Activated CD8-positive, alpha-beta memory T cell treated with anti-CD3 and anti-CD28 coated beads, Interleukin-2, amount 50 U/mL, for 4 hours (primary cell): ENCODE measurements at places on chromosomes 3 and 15.

DNA sequence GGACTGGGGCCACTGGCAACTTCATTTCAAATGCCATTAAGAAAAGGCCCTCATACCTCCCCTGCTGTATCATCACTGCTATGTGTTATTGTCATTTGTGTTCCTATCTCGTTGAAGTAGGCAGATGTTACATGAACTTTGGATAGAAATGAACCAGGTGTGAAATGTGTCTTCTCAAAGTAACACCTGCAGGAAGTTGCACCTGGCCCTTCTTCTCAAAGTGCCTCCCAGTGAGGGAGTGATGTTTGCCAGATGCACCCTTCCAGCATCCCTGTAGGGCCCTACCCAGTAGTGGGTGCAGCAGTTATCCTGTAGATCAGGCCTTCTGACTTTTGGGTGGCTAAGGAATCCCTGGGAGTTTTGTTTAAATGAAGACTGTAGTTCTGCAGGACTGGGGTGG is 197.7 kb upstream of the CTNNB1 start:
- no peak for DNase-seq

DNA sequence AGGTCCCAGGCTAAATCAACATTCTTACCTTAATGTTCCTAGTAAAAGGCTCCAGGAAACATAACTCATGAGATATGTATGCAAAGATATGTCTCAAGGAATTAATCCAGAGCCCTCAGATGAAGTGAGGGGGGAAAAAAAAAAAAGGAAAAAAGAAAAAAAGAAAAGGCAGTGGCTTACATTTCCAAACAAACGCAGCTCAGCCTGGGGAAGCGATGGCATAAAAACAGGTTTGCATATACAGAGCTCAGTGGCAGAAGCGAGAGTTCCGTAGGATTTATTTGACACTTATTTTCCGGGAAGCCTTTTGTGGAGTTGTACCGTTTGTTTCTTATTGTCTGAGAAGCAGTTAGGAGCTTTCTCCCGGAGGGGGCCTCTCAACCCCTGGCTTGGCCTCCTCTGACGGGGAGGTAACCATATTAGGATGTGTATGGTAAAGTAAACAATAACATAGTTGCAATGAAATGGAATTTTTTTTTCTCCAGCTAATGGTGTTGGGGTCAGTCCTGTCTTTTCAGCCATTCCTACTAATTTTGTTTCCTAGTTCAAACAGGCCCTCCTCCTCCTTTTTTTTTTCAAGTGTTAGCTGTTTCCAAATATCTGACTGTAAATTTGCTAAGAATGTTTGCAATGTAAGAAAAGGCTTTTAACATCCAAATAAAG is 338.6 kb downstream of the FOXP1 start:
- DNase-seq = no peak

GRCh38 chr15:39756806-39757522 is 25.7 kb downstream of the FSIP1 start:
- no peak for DNase-seq

DNA sequence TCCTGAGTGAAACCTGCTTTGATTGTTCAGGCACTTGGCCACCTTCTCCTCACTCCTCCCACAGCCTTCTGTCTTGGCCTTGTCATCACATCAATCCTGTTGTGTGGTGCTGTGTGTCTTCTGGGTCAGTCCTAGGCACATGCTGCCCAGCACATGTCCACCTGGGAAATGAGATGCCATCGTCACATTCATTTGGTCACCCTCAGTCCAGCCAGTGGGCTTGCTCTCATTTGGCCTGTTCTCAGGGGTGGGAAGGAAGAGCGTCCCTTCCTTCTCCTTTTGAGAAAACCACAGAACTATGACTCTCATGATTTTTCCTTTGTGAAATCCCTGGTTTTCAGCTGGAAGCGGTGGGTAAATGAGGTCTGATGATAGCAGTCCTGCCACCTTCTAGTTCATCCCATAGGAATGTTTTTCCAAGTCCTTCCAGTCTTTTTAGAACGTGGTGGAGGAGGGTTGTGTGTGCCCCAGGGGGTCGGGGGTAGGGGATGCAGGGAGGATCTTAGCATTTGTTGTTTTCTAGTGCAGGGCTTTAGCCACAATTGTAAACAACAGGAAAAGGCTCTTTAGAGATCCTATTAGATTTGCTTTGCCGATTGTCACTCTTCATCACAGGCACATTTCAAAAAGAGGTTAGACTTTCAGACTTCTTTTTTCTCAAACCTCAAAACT is 8.4 kb upstream of the PLA1A start:
- DNase-seq = no peak

DNA sequence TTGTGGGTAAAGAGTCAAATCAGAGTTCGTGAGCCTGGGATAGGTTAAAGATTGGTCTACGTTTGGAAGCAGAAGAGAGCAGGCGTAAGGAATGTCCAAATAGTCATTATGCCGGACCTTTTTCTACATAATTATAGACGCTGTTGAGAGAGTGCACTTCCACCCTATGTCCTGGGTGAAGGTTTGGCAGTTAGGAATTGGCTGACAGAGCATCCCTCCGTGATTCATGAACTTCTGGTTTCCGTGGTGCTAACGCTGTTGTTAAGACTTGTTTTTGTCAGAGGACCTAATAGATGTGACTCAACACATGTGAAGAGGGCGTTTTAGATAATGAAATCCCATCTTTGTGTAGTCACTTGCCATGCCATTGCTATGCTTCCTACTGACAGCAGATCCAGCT is 1.1 kb downstream of the EAF1 start:
- no peak for DNase-seq

DNA sequence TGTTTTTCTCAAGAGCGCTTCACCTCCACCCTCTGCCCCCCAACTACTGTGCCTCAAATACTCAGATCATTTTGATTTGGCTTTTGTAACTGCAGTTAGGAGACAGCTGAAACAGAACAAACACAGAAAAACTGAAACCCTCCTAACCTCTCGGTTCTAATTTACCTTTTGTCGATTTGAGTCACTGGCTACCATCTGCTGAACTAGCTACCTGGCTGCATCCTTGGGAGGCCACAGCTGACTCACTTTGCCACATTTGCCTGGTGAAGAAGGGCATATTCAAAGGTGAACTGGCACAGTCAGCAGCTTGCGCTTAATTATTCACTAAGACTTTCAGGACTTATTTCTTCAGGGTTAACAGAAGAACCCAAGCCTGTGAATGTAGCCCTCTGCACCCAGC is 117.7 kb downstream of the FOXB1 start:
- DNase-seq = no peak

- DNase-seq = no peak
Measured at GRCh38 chr15:49877117-49877872, 241.7 kb downstream of the ATP8B4 start.

- no peak for DNase-seq
Measured at GRCh38 chr3:157465741-157466140, 29.1 kb downstream of the PTX3 start.

GRCh38 chr3:36804295-36805055 is 40.1 kb upstream of the DCLK3 start:
- no peak for DNase-seq

GRCh38 chr3:107993771-107994170 is 97.1 kb downstream of the CD47 start:
- DNase-seq = no peak

DNA sequence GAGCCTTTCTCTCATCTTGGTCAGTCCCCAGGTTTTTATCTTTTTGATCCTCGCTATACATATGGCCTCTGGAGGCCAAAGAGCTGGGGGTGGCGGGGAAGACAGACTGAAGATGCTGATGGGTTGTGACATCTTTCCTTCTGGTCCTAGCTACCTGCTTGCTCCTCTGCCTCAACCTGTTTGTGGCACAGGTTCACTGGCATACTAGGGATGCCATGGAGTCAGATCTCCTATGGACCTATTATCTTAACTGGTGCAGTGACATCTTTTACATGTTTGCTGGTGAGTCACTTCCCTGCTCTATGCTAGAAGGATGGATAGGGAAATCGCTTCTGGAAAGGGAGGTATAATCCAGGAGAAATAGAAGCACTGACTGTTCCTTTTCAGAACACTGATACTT is 8.8 kb downstream of the TMEM202 start:
- no peak for DNase-seq

DNA sequence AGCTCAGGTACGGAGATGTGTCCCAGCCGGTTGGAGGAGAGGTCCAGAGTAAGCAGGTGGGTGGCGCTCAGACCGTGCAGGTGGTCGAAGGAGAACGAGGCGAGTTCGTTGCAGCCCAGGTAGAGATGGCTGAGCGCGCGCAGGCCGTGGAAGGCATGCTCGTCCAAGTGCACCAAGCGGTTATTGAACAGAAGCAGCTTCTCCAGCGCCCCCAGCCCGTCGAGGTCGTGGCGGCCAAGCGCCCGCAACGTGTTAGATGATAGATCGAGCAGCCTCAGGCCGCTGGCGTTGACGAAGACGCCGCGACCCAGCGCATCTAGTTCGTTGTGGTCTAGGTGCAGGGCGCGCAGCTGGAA is 648 bp downstream of the AMIGO3 start:
- no peak for DNase-seq

GRCh38 chr15:98649472-98650416 is 1.4 kb downstream of the IGF1R start:
- peak; percentile 64 for DNase-seq
